ENCODE measurements at places on chromosomes 3 and 15. TPM values are rescaled to one million over a fixed set of nuclear protein-coding genes. Genes with fewer than 3 reads are reported as not detected.

DNA sequence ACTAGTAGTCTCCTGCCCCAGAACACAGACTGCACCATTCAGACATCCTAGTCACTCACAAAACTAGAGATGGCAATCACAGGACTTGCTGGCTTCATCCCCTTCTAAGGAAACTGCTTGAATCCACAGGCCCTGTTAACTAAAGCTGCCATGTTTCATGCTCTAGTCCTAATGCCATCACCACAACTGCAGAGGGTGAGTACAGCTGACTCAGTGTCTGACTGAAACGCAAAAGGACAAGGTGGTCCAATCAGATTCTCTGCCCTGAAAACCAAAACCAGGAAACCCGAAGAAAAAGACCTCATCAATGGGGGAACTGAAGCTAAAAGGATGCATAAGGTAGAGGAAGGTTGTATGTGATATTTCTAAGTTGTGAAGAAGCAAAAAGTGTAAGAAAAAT, 25.2 kb upstream of the TFDP2 start:
- H3K27me3 ChIP-seq: no peaks in the 10 kb centered on the region
- H3K4me3 ChIP-seq: no peak overlapping the region
- no peaks in the 10 kb centered on the region for H3K36me3 ChIP-seq
- DNase-seq: no peak

The ST6GAL1 gene
- polyA plus RNA-seq: 18.2 TPM

DNA sequence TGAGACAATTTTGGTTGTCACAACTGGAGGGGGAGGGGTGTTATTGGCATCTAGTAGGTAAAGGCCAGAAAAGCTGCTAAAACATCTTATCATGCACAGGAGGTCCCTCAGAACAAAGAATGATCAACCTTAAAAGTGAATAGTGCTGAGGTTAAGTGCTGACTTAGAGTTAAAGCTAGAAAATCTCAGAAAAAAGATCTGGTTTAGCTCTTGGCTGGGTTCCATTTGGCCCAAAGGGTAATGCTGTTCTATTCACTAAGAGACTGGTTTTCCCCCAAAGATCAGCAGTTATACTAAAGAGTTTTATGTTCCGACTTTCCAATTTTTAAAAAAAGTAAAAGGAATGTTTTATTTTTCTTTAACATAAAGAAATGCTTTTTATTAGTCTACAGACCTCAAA, 15.6 kb downstream of the DCBLD2 start:
- H3K27me3 ChIP-seq: no peaks in the 10 kb centered on the region
- H3K27ac ChIP-seq: no peak overlapping the region
- H3K4me3 ChIP-seq: no peak overlapping the region
- DNase-seq: no peak
- H3K36me3 ChIP-seq: no peaks in the 10 kb centered on the region
- peaks cover 5% of the 10 kb centered on the region for H3K4me1 ChIP-seq

DNA sequence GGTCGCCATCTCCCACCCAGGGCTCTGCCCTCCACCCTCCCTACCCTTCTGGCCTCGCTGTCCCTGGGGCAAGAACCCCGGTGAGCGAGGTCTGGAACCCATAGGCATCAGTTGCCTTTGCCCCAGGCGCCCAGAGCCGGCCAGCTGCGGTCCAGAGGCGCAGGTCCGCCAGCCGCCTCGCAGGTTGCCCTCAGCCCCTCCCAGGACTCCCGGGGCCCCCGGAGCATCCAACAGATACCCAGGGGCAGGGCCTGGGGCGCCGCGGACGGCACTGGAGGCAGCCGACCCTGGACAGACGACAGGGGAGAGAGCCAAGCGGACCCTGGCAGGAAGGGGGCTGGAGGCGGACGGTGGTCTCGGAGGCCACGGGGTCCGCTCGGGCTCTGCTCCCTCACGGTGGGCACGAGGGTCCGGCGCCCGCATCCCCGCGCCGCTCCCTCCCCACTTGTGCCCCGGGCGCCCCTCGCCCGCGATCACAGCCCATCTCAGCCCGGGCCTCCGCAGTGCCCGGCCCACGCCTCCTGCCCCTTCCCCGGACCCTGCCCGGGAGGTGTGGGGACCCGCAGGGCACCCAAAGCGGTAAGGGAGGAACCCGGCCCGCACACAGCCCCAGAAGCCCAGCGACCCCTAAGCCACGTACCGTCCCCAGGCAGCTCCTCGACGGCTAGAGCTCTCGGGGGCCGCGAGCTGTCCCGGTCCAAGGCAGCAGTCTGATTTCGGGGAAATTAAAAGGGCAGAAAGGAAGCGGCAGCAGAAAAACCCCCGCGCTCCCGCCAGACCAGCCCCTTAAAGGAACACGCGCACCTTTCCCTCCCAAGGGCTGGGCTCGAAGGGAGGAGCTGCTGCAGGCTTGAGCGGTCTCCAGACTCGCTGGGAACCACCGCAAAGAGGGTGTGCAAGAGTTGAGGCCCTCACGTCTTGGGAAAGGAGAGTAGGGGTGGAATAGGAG, at the start of gene HAPLN3:
HAPLN3 (minus strand) TSS at position 726 of the 949 bp plus-strand sequence. CDS start 8,246 bp downstream, outside the sequence.
- no peaks in the 10 kb centered on the region for H3K36me3 ChIP-seq
- H3K27me3 ChIP-seq: no peaks in the 10 kb centered on the region
- H3K4me1 ChIP-seq: no peaks in the 10 kb centered on the region
- peak within 1 kb of the TSS; percentile 27 for H3K4me3 ChIP-seq

DNA sequence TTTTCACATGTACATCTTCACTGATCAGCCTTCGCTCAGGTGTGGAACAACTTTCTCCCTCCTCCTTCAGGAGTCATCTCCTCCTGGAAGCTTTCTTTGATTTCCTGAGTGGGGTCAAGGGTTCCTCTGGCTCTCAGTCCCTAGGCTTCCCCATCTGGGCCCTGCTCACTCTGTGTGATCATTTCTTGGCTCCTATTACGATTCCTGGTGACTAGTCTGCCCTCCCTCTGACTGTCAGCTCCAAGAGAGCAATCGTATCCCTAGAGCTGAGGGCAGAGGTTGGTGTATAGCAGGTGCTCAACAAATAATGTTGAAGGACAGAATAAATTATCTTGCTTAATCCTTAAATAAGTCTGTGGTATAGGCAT, 15.3 kb upstream of the PRKCD start:
- no peak overlapping the region for H3K4me3 ChIP-seq
- H3K27ac ChIP-seq: peak overlapping the region; percentile 77
- H3K27me3 ChIP-seq: no peaks in the 10 kb centered on the region
- H3K36me3 ChIP-seq: no peaks in the 10 kb centered on the region
- peak; percentile 80 for DNase-seq
- peaks cover 4% of the 10 kb centered on the region for H3K4me1 ChIP-seq

DNA sequence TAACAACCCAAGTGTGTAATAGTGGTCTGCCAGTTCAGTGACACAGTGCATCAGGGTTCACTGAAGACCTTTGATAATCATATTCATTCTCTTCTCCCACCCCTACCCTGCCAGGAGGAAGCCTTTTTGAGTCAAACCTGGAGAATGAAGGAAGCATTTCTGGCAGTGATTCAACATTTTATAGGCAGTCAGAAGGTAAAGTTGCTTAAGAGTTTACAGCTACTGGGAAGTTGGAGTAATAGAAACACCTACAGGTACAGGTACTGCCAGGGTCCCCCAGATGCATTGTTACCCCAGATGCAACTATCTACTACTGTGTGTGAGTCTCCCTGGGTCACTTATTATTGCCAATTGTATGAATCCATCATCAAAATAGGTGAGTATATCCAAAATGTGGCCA, 146.9 kb upstream of the EIF1B start:
- H3K36me3 ChIP-seq: no peaks in the 10 kb centered on the region
- H3K27ac ChIP-seq: no peak overlapping the region
- H3K27me3 ChIP-seq: no peaks in the 10 kb centered on the region
- no peaks in the 10 kb centered on the region for H3K4me1 ChIP-seq
- H3K4me3 ChIP-seq: no peak overlapping the region
- DNase-seq: no peak

- no peak for DNase-seq
- H3K27ac ChIP-seq: no peak overlapping the region
- H3K4me3 ChIP-seq: no peak overlapping the region
- H3K4me1 ChIP-seq: peaks cover 4% of the 10 kb centered on the region
- no peaks in the 10 kb centered on the region for H3K27me3 ChIP-seq
Observed at GRCh38 chr3:123597561-123597960, 12.7 kb upstream of the HACD2 start.

The GUCA1C gene
- not detected for polyA plus RNA-seq

- H3K36me3 ChIP-seq: no peaks in the 10 kb centered on the region
- H3K4me1 ChIP-seq: no peaks in the 10 kb centered on the region
- no peak overlapping the region for H3K4me3 ChIP-seq
- no peak for DNase-seq
- no peaks in the 10 kb centered on the region for H3K27me3 ChIP-seq
- H3K27ac ChIP-seq: no peak overlapping the region
Observed at GRCh38 chr15:25689592-25689991, 173.5 kb downstream of the ATP10A start.

The TM2D3 gene
- polyA plus RNA-seq: 38.2 TPM

DNA sequence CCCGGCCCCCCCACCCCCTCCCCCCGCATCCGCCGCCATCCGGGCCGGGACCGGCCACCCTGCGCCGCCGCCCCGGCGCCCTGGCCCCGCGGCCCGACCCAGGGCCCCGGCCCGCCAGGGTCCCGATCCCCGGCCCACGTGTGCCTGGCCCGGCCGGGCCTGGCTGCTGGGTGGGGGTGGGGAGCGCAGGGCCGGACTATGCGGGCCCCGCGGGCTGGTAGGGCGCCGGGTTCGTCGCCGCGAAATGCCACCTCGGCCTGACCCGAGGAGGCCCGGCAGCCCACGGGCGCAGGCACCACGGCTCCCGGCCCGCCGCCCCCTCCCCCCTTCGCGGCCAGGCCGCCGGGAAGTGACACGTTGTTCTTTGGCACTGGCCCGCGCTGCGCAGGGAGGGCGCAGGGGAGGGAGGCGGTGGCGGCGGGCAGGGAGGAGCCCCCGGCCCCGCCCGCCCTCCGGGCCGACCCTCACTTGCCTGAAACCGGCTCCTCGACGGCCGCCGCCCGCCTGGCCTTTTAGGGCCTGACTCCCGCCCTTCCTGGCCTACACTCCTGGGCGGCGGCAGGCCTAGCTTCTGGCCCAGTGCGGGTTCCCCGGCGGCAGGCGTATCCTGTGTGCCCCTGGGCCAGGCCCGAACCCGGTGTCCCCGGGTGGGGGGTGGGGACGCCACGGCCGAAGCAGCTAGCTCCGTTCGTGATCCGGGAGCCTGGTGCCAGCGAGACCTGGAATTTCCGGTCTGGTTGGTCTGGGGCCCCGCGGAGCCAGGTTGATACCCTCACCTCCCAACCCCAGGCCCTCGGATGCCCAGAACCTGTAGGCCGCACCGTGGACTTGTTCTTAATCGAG, 515 bp downstream of the EIF4G1 start:
- H3K36me3 ChIP-seq: peaks cover 4% of the 10 kb centered on the region
- peak overlapping the region; percentile 91 for H3K27ac ChIP-seq
- peak; percentile 87 for DNase-seq
